ENCODE measurements at places on chromosomes 5 and 9.

GRCh38 chr5:102583276-102584124 is 84.7 kb upstream of the SLCO6A1 start:
- DNase-seq = no peak

GRCh38 chr9:132873403-132873802 is 4.7 kb downstream of the AK8 start:
- DNase-seq = no peak

DNA sequence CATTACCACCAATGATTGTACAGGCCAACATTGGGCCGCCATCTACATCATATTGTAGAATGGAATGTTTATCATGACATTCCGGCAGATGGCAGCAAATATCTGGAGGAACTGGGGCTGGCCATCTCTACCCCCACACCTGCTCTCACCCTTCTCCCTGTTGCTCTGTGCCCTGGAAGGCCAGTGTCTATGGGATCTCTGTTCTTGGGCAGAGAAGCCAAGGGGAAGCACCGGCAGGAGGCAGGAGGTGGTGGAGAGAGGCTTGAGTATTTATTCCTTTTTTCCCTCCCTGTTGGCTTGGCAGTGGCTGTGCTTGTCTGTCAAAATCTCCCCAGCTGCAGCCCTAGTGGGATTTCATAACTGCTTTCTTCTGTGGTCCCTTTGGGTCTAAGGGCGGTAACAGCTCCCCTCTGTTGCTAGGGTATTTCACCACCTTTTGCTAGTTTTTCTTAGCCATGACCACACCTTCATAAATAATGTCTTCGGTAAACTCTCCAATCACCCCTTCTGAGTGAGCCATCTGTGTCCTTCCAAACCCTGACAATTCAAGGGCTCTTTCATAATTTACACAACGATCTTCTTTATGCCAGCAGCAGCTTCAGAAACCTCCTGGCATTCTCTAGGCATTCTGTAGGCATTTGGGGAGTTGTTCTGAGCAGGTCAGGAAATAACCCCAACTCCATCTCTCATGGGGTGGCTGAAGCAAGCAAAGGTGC is 225.8 kb downstream of the MELK start:
- DNase-seq = no peak

- DNase-seq = no peak
These were observed 30.9 kb upstream of the SEMA6A start for GRCh38 chr5:116605310-116606070.

DNA sequence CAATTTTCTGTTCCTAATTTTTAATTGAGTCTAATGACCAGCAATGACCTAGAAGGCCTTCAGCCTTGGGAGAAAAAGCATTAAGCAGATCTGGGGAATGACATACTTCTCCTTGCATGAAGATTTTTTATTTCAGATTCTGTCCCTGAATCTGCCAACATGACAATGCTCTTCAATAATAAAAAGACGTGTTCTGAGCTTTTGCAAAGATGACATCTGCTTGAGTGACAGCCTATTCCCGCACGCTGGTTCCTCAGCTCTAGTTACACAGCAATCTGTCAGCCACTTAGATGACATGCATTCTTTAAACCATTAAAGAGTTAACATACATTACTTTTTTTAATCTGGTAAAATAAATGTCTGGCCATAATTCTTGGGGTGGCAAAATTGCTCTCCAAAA is 129.3 kb upstream of the CDH6 start:
- DNase-seq = no peak

- no peak for DNase-seq
These were observed 64.8 kb downstream of the HMCN2 start for GRCh38 chr9:130330202-130330862.

DNA sequence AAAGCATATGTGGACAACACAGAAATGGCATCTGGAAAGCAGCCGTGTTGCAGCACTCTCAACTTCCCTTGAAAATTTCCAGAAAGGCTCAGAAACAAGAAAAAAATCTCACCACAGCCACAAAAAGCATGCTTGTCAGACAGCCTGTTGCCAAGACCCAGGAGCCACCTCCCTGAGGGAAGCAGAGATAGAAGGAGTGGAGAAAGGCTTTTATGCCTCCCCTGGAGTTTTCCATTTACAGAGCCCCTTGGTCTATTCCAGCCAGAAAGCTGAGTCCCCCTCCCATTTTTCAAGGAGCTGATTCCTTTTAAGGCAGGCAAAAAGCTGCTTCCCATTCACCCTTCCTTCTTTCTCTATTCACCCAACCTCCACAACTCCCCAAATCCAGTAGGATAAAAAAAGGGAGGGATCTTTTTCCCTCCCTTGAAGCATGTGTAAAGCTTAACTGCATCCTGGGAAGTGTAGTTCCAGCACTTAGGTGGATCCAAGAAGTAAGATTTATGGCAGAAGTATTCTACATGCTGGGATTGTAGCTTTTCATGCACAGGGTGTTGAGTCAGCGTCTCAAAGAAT is 37.1 kb upstream of the PALM2AKAP2 start:
- DNase-seq = no peak

GRCh38 chr5:159713773-159714172 is 202.5 kb upstream of the ADRA1B start:
- no peak for DNase-seq

DNA sequence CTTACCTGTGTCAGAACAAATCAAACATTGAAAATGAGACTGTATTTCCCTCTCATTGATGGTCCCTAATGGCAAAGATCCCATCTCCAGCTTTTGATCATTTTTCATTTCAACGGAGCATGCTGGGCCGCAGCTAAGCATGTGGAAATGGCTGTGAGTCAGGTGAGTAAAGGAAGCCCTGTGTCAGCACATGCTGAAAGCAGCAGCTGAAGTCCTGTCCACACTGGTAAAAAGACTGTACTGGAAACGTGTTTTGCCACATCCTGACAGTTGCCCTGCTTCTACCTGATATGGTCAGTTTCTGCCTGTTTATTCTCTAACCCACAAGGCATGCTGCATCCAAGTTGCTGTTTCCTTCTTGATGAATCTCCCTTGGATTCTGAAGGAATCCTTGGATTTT is 330.1 kb downstream of the EFNA5 start:
- DNase-seq = no peak

DNA sequence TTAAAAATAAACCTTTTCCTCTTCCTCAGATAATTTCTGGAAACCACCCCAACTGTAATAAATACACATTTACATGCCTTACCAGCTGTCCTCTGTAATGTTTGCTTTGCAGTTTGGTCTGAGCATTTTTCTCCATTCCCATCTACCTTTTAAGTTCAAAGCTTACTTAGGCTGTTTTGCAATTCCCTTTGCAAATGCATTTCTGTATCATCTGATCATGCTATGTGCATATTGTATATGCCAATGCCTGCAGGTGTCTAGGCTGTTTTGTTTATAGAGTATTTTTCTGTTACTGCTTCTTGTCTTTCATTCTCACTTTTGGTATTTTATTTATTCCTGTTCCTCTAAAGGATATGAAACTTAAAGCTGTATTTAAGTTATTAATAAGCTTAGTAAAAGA is 86.3 kb downstream of the SLC44A1 start:
- DNase-seq = no peak

DNA sequence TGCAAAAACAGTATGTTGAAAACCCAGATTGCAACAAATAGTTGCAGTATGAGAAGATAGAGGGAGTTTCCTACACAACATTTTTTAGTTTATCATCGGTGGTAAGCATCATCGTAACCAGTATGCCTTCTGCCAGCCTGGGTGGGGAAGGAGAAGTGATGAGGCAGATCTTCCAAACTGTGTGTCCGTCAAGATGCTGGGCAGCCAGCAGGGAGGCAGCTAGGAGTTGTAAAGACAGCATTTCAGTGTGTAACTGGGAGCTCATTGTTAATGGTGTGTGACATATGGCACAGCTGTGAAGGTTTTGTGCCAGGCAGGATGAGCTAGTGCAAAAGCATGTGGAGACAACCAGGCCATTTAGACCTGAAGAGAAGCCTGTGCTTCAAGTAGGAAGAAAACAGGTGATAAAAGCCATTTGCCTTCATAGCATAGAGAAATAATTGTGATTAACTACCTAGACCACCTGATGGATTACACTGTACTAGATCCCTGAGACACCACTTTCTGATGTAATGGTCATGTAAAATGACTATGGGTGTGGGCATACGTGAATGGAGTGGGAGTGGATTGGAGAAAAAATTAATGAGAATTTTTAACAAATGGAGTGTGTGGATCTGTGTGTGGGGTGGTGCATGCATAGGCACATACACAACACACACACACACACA is 347.0 kb upstream of the ADAMTSL1 start:
- DNase-seq = no peak

- DNase-seq = no peak
These were observed 137.4 kb downstream of the PLK2 start for GRCh38 chr5:58322453-58322852.

DNA sequence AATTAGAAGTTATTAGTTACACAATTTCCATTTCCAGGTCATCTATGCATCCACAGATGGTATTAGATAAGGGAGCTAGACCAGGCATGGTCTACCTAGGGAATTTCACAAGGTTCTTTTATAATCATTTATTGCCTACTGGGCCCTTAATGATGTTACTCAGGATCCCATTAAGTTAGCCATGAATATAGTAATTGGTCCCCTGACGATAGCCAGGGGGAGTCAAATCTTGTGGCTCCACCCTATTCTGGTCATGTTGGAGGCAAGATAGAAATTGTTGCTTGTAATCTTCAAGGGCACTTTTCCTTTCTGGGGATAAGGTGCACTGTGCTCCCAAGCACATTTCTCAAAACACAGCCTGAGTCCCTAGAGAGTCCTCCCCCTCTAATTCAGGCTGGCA is 14.1 kb upstream of the ELL2 start:
- DNase-seq = no peak

GRCh38 chr5:39955156-39955555 is 530.4 kb upstream of the DAB2 start:
- DNase-seq = no peak

All from T-helper 22 cell (primary cell).